ENCODE measurements at places on chromosomes 2 and 18.
A peak's percentile ranks its signal among the peaks of the same experiment; 100 is the strongest.

- DNase-seq, result no peak
Observed at GRCh38 chr2:231627384-231628120, 34.9 kb downstream of the TEX44 start.

- DNase-seq, result peak; percentile 43
Observed at GRCh38 chr18:50009773-50010335, 185.1 kb downstream of the MYO5B start.

- DNase-seq, result no peak
Observed at GRCh38 chr2:15331787-15332186, 229.3 kb downstream of the NBAS start.

DNA sequence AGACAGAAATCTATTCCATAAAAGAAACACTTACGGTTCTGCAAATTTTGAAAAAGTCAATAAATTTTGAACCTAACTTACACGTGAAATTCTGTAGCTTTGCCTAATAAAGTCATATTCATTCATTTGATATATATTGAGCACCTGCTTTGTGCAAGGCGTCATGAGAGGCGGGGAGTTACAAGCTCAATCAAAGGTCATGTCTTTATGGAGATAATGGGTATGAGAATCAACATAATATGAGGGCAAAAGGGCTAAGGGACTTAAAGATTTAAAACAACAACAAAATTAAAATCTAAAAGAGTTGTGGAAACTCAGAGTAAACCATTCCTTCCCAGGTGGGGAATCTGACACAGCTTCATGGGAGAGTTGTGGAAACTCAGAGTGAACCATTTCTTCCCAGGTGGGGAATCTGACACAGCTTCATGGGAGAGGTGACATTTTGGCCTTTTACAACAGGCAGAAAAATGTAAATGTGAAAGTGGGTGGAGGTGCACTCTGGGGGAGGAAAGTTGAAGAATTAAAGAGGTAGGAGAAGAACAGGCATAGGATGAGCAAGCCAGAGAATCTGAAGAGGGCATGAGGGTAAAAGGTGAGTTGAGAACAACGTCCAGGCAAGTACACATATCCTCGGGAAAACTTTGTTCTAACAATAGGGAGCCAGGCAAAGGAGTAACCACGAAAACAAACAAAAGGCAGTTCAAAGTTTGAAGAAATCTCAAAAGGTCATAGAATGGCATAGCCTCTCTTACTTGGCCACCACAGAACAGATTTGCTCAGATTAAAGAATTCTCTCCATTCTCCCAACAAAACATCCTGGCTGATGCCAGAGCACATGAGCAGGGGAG, 49.5 kb upstream of the CD226 start:
- DNase-seq, result no peak

DNA sequence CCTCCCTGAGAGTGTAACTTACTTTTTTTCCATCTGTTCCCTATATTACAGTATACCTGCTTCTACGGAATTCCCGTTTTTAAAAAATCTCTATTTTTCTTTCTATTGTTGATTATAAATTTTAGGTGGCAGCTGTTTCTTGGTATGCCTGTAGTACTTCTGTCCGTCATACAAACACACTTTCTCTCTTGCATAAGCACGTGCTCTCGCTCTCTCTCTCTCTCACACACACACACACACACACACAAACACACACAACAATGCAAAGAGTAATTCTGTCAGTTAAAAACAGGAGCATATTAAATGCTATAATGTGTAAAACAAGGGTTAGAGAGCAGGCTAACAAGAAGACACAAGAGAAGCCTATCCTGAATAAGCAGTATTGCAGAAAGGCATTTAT, 140.5 kb downstream of the THADA start:
- no peak for DNase-seq

GRCh38 chr2:24586955-24587354, 95.9 kb downstream of the NCOA1 start:
- DNase-seq, result no peak

DNA sequence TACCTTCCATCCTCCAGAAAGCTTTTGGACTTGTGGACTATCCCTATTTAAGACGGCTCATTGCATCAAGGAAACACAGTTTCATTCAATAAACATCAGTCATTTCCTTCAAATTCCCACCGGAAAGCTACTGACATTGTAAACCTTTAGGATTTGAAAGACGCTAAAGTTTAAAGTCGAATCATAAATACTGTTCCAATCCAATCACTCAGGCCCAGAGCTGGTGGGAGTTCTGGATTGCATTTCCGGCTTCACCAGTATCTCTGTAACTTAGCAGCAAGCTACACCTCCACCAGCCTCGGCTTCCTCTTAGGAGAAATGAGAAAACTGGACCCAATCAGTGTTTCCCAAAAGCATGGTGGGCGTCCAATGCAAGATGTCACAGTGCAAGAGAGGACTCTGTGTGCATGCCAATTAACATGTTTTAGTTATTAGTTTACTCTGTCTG, 1.6 kb downstream of the WDFY1 start:
- peak; percentile 58 for DNase-seq

DNA sequence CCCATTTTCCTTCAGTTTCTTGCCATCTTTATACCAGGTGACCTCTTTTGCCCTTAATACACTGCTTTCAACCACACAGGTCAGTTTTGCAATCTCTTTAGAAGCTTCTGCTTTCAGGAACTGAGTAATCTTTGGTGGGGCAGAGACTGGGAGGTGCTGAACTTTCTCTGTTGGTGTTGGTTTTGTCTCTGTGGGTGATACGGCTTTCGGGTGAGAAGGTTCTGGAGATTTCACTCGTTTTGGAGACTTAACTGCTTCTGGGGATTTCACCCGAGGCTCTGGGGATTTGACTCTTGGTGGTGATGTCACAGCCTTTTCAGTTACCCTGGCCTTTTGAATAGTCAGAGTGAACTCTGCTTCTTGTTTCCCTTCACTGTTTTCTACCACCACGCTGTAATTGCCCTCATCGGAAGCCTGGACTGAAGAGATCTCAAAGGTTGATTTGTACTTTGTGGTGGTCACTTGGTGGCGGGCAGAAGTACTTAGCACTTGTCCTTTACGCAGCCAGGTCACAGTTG, 50.4 kb downstream of the PLEKHA3 start:
- DNase-seq, result no peak

GRCh38 chr2:155917380-155917779, 415.1 kb downstream of the NR4A2 start:
- no peak for DNase-seq

- DNase-seq, result no peak
Observed at GRCh38 chr2:210458395-210458794, 18.2 kb downstream of the LANCL1 start.

DNA sequence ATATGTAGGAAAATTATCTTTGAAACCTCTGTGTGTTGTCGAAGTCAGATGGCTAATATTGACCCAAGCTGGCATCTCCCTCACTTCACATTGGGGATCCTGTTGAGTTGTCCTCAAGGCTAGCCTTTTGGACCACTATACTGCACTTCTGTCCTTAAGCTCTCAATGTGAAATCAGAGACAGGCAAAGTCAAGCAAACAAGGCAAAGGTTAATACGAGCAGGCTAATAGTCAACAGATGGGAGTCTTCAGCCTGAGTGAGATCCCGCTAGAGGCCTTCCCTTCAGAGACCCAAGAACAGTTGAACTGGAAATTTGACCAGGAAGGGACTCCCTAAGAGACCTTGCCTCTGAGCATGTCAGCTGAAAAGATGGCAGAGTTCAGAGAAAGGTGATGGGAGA, 475.4 kb downstream of the PARD3B start:
- no peak for DNase-seq

- no peak for DNase-seq
Observed at GRCh38 chr2:16323551-16324543, 341.8 kb downstream of the CYRIA start.

- DNase-seq, result no peak
Observed at GRCh38 chr2:191938779-191939178, 91.9 kb upstream of the CAVIN2 start.

DNA sequence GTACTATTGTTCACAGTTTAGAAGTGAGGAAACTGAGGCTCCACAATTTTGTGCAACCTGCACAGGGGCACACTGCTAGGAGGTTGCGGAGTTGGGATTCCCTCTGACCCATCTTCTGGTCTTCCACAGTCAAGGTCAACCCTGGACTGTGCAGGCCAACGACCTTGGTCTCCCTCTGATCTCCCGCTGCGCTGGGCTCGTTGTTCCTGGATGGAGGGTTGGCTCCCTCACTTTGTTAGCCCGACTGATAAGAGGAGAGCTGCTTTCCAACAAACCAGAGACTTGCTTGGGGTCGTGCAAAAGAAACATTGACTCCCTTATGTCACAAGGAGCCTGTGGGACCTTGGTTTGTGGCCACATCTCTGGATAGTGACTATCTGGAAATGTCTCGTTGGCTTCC, 187.6 kb downstream of the MYCN start:
- DNase-seq, result no peak

GRCh38 chr2:98470851-98471255, 26.2 kb downstream of the INPP4A start:
- DNase-seq, result no peak

DNA sequence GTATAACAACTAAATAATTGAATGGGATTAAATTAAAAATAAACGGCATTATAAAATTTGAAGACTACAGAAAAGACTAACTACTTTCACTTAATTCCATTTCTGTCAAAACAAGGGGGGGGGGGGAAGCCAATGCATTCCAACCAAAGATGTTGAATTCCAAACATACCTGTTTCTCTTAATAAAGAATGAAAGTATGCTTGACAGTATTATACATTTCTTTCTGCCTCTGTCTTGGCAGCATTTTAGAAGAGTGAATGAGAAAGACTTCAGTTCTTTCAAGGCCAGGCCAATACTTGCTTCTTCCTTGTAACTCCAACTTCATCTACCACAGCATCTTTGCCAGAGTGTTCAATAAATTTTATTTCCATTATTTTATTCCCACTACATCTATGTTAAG, 65.9 kb downstream of the PDE11A start:
- DNase-seq, result peak; percentile 34

- no peak for DNase-seq
Observed at GRCh38 chr2:42754776-42755140, 9.2 kb downstream of the OXER1 start.

GRCh38 chr2:128401680-128402079, 83.0 kb upstream of the HS6ST1 start:
- DNase-seq, result no peak

DNA sequence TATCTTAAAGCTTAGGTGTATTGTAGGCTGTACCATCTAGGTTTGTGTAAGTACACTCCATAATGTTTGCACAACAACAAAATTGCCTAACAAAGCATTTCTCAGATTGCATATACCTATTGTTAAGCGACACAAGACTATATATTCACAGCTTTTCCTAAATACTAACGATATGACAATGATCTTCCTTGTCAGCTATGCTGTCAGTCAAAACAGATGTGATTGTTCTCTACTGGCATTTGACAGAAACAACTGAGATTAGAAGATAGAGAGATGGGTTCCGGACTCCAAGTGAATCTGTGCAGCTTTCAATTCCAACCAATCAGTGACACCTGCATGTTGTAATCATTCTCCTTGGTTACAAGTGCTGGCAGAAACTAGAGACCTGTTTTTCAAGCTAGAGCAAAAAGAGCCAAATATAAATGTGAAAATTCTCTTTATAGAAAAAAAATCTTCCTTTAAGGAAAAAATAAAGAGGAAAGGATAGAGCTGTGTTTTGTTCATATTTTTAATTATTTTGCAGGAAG, 1232.3 kb upstream of the SLC39A10 start:
- no peak for DNase-seq

GRCh38 chr2:157404363-157404762, 39.5 kb downstream of the CYTIP start:
- no peak for DNase-seq

DNA sequence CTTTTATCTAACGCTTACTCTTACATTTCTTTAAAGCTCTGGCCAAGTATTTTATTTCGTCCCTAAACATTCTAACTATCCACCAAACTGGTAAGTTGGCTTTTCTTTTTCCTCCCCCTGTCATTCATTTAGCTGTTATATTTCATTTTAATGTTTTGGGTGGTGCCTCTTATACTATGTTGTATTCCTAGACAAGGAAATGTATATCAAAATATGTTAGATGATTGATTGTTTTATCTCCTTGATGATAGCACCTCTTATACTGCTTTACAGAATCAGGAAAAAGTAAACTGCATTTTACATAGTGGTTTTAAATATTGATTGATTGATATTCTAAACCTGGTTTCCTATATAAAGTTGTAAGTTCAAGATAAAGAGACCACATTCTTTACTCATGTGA, 23.9 kb downstream of the C18orf54 start:
- DNase-seq, result no peak

GRCh38 chr2:66579186-66580126, 144.5 kb downstream of the MEIS1 start:
- DNase-seq, result no peak

DNA sequence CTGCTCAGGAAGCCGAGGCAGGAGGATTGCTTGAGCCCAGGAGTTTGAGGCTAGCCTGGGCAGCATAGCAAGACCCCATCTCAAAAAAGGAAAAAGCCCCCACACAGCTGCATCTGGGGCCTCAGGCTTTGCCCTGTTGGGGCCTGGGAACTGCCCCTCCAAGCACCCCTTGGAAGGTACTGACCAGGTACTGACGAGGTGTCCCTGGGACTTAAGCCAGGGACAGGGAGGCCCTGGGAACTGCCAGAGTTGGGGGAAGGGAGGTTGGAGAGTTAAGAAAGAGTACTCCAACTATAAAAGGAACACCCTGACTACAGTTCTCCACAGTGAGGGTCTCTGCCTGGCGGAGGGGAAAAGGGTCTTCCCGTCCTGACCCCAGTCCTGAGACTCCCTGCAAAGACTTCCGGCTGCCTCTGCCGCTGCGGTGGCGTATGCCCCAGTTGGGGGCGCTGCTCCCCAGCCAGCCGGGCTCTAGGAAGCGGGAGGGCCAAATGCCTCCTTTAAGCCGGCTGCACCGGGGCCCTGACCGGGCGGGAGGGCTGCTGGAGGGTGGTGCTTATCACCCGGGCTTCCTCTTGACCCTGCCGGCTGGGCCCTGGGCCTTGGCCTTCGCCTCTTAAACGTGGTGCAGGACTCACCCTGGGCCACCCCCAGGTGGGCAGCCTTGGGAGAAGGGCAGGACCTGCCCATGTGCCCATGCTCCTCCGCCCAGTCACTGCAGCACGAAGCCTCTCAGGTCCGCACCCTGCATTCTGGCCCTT, 12.8 kb downstream of the SLC30A3 start:
- peak; percentile 50 for DNase-seq

DNA sequence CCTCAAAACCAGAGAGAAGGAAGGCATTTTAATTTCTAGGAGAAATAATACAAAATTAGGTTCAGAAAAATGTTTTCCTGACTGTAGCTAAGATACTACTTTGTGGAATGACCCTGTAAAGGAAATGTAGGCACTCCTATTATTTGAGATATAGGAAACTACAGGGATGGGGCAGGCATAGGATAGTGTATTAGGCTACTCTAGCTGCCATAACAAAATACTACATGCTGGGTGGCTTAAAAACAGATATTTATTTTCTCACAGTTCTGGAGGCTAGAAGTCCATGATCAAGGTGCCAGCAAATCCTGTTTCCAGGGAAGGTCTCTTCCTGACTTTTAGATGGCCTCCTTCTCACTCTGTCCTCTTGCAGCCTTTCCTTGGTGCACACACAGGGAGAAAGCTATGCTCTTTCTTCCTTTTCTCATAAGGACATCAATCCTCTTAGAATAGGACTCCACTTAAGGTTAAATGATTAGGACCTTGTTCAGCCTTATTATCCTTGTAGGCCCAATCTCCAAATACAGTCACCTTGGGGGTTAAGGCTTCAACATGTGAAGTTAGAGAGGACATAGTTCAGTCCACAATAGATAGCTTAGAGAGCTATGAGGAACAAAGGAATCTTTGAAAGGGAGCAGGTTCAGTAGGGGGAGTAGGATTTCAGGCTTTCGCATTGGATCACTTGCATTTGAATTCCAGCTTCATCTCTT, 14.0 kb upstream of the CAVIN2 start:
- DNase-seq, result no peak
